Sciatic nerve (tissue), 2 donors: ENCODE measurements at places on chromosomes 11 and 22. TPM values are rescaled to one million over a fixed set of nuclear protein-coding genes. Genes with fewer than 3 reads are reported as not detected.

DNA sequence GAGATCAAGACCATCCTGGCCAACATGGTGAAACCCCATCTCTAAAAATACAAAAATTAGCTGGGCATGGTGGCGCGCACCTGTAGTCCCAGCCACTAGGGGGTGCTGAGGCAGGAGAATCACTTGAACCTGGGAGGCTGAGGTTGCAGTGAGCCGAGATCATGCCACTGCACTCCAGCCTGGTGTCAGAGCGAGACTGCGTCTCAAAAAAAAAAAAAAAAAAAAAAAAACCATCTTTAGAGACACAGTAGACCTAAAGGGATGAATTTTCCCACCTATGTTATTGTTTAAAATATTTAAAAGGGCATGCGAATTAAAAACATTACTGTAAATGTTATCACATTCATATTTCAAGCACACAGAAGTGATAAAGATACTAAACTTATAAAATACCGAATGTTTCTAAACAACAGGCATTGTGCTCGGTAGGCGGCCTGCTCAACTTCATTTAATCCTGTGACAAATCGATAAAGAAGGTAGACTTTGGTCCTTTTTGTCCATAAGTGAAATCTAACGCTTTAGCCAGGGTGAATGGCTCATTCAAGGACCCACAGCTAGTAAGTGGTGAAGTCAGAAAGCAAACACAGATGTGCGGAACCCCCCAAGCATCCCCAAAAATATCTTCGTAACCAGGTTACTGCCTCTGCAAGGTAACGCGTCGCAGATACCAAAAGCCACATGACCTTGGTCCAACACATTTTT is 16.1 kb downstream of the NCAPD3 start:
- DNase-seq = no peak

- no peak for DNase-seq
Measured at GRCh38 chr22:28064920-28065319, 145.9 kb upstream of the PITPNB start.

DNA sequence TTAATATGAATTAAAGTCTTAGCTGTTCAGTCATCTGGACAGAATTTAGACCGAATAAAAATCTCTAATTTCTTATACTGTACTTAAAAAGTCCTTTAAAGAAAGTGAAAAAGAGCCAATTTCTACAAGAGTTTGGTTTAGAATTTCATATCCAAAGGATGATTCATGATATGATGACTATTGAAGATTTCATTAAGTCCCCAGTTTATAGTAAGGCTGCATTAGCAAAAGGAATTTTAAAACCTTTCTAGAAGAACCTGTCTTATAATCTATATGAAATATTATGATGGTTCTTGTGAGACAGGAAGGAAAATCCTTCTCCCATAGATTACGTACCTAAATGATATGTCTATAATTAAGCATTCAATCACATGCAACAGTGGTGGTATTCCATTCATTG is 34.8 kb downstream of the TSG101 start:
- no peak for DNase-seq

GRCh38 chr22:42214633-42215415 is 55.6 kb downstream of the TCF20 start:
- no peak for DNase-seq

DNA sequence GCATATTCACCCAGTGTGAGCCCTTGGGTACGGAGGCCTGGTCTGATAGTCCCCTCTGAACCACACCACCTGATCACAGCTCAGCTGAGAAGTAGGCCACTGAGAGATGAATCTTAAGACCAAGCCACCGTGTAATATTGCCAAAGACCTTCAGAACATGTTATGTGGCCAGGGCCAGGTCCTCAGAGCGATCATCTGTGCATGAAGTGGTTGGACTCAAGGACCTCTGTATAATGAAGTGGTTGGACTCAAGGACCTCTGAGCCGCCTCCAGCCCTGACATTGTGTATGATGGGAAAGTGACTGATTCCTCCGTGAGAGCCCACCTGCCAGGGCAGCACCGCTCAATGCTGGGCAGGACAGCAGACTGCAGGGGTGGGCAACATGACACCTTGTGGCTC is 70.2 kb downstream of the TP53I11 start:
- DNase-seq = no peak

The OR2AG2 gene
- total RNA-seq = not detected

The MRGPRE gene
- not detected for total RNA-seq

The CFAP68 gene
- 18.8 TPM for total RNA-seq

The ZP1 gene
- total RNA-seq = 0.85 TPM

The SNX32 gene
- 2.6 TPM for total RNA-seq
